ENCODE measurements at places on chromosomes 4 and X. TPM values are rescaled to one million over a fixed set of nuclear protein-coding genes. Genes with fewer than 3 reads are reported as not detected.

The HPSE gene
- total RNA-seq = 0.91 TPM

The C1QTNF7 gene
- 15.7 TPM for total RNA-seq

DNA sequence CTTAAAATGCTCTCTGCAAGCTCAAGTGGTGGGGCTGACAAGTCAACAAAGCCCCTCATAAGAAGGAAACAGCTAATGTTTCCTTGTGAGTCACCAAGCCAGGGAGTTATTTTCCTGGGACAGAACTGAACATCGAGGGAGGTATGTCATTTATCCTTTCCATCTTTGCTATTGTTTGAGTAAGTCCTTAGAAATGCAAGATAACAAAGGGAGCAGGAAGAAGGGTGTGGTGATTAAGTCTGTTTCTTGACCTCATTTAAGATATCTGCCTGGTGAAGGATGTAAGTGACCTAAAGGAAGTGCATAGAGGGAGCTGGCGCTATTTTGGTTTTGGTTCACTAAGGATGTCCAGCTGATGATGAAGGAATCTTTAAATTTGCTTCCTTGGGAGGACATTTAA is 39.9 kb downstream of the ATG4A start:
- no peak overlapping the region for H3K4me3 ChIP-seq
- no peaks in the 10 kb centered on the region for H3K27me3 ChIP-seq
- H3K36me3 ChIP-seq = peaks cover 3% of the 10 kb centered on the region
- H3K4me1 ChIP-seq = no peaks in the 10 kb centered on the region
- H3K27ac ChIP-seq = no peak overlapping the region
- DNase-seq = no peak

GRCh38 chr4:109972786-109973528 is 60.3 kb downstream of the EGF start:
- no peaks in the 10 kb centered on the region for H3K27me3 ChIP-seq
- H3K36me3 ChIP-seq = no peaks in the 10 kb centered on the region
- H3K4me1 ChIP-seq = no peaks in the 10 kb centered on the region
- no peak overlapping the region for H3K4me3 ChIP-seq
- no peak overlapping the region for H3K27ac ChIP-seq
